ENCODE measurements at places on chromosomes 2 and 18.

DNA sequence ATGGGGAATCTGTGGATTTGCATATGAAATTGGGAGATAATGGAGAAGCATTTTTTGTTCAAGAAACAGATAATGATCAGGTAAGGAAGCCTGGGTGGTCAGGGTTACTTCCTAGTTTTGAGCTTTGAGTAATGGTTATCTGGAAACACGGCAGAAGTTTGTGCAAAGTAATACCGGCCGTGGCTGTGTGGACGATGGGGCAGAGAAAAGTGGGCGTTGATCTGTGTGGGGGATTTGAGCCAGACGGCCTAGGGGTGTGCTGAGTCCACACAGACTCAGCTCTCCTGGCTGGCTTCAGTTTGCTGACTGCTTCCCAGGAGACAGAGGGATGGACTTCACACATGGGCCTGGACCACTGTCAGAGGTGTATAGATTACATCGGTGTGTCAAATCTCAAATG, 21.3 kb downstream of the LPIN1 start:
- DNase-seq: no peak

DNA sequence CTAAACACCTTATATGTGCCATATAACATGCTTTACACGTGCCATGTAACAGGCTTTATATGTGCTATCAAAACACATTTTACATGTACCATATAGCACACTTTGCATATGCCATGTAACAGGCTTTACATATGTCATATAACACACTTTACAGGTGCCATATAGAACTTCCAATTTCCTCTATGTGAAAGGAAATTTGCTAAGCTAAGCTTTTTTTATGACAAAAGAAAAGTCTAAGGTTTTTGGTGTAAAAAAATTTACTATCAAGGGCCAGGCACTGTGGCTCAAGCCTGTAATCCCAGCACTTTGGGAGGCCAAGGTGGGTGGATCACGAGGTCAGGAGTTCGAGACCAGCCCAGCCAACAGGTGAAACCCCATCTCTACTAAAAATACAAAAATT, 136.5 kb downstream of the AKAIN1 start:
- DNase-seq: no peak

DNA sequence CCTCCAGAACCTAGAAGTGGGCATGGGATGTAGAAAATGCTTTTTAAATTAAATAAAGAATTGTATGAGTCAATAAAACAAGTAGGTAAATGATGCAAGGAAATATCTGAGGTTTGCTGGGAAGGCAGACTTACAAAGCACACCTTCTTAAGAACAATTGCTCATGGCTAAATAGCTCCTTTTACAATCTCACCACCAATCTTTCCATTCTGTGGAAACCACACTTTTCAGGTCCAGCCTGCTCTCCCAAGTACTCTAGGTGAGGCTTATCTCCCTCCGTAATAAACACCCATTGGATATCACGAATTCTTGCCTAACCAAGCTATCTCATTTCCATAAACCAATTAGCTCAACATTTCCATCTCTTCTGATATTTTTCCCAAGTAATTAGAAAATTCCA, 91.5 kb upstream of the SLC8A1 start:
- no peak for DNase-seq

GRCh38 chr2:138534791-138535190, 33.2 kb downstream of the SPOPL start:
- no peak for DNase-seq

DNA sequence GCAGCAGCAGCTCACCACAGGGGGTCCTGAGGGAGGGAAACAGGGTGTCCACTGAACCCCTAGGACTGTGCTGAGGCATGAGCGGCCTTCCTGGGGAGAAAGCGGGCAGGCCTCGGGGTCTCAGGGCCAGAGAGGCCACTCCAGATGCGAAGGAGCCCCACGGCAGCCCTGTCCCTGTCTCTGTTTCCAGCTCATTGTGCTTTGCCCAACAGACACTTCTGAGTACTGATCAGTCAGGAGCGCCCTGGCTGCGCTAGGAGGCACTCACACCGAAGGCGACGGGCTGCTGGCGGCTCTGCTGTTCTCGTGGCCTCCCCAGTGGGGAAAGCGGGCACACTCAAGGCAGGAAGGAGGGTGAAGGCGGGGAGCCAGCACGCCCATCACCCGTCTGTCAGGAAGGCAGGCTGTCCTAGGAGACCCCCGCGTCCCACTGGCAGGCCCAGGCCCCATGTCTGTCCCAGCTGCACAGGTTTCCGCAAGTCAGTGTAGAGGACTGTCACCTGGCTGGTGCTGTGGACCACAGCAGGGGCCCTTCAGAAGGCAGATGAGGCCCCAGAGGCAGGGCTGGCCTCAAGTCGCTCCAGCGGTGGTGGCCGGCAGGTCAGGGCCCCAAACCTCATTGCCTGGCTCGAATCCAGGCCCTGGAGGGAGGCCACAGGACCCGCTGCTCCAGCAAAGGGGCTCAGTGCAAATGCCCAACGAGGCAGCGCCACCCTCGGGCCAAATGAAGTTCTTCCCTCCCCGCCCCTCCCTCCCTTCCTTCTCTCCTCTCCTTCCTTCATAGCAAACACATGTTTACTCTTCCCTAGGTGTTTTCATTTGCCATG, 6.8 kb downstream of the ESPNL start:
- no peak for DNase-seq

DNA sequence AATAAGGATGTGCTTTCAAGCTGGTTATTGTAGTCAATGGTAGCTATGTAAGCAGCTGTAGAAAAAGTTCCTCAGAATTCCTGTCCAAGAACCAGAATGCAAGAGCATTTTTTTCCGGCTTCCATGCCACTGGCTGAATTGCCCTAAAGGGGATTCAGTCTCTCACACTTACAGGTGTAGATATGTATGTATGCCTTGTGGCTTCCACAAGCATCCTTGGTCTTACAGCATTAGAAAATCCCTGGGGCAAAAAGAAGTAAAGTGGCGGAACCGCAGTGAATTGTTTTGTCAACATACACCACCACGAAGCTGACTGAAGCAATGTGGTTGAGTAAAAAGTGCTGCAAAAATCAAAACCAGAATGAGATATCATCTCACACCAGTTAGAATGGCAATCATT, 54.6 kb downstream of the FANCL start:
- no peak for DNase-seq

DNA sequence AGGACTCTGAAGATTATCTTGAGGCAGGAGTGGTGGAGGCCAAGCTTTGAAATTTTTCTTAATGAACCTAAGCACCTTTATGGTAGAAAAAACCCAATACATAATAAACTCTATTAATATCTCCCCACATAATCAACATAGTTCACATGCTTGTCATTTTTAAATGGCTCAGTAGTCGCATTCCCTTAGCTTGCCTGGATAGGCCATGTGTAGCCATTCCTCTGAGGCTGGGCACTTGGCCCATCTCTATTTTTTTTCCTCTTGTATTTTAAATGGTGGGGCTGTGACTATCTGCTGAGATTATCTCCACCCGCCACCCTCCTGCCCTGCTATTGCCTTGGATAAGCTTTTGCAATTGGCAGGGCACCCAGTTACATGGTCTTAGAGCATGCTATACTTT, 143.1 kb downstream of the FHOD3 start:
- no peak for DNase-seq
